Testis (tissue), 5 donors: ENCODE measurements at places on chromosomes 16 and 17. TPM values are rescaled to one million over a fixed set of nuclear protein-coding genes. Genes with fewer than 3 reads are reported as not detected.

The CFAP97D1 gene
- total RNA-seq: 6.3 TPM

The IST1 gene
- 306 TPM for total RNA-seq

DNA sequence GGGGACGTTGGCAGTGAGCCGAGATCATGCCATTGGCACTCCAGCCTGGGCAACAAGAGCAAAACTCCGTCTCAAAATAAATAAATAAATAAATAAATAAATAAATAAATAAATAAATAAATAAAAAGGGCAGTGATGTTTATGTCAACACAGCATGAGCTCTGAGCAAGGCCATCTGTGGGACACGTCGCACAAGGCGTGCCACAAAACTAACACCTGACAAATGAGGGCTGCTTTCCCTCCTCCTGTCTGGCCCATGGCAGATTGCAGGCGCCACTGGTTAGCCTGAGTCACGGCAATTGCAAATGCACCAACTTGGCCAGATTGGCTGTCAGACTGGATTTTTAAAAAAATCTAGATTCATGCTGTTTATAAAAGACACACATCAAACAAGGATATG is 25.9 kb upstream of the SPNS3 start:
- no peak overlapping the region for H3K27ac ChIP-seq
- H3K4me1 ChIP-seq: peaks cover 1% of the 10 kb centered on the region
- H3K36me3 ChIP-seq: no peaks in the 10 kb centered on the region
- H3K27me3 ChIP-seq: no peaks in the 10 kb centered on the region
- DNase-seq: no peak
- no peak overlapping the region for H3K4me3 ChIP-seq

DNA sequence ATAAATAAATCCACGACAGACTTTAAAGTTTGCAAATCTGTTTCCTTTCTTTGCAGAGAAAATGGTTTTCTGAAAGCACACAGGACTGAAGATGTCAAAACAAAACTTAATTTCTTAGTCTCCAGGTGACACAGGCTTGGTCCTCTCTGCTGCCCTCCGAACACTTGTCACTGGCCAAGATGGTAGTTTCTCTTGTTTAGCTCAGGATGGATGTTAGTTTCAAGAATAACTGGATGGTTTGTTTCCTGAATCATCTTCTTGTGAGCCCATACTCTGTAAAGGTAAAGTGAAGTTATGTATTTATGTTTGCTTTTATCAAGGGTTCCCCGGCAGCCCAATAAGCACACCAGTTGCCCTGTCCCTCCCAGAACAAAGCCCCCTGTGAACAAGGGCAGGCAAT is 9.9 kb upstream of the FLCN start:
- peak; percentile 10 for DNase-seq
- H3K4me1 ChIP-seq: peaks cover 4% of the 10 kb centered on the region
- no peak overlapping the region for H3K4me3 ChIP-seq
